Amniotic stem cell (primary cell): ENCODE measurements at places on chromosomes 5 and 9.

- no peak for DNase-seq
Measured at GRCh38 chr5:27191786-27192510, 153.6 kb upstream of the CDH9 start.

- DNase-seq = no peak
Measured at GRCh38 chr5:14261235-14261634, 118.1 kb downstream of the TRIO start.

DNA sequence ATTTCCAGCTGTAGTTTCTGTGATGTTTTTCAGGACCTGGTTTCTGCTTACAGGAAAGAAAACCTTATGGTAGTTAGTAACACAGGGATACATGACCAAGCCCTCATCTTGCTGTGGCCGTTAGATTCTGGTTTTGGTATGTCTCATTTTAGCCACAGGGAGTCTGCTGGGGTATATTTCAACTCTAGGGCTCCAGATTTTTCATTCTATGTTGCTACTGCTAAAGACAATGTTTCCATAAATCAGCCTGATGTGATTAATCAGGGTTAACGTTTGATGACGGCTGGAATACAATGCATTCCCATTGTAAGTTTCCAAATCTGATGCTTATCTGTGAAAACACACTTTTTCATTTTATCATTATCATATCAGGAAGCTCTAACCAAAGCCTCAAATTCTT, 48.2 kb downstream of the P4HA2 start:
- DNase-seq = no peak

- no peak for DNase-seq
Measured at GRCh38 chr9:137417161-137418021, 5.6 kb downstream of the EXD3 start.

- DNase-seq = no peak
Measured at GRCh38 chr9:99954819-99955218, 48.4 kb downstream of the STX17 start.

DNA sequence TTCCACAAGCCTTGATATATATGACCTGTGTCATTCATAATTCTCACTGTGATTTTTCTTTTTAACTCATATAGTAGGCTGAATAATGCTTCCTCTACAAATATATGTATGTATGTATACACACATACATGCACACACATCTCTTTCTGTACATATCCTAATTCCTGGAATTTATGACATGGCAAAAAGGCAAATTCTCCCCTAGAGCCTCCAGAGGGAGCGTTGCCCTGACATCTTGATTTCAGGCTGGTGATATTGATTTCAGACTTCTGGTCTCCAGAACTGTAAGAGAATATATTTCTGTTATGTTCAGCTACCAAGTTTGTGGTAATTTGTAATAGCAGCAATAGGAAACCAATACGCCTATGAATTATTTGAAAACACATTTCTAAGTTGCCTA, 166.6 kb upstream of the GAS1 start:
- no peak for DNase-seq

- DNase-seq = no peak
Measured at GRCh38 chr5:178582291-178582690, 7.9 kb downstream of the COL23A1 start.

- no peak for DNase-seq
Measured at GRCh38 chr5:176497852-176498251, 39.4 kb downstream of the RNF44 start.

DNA sequence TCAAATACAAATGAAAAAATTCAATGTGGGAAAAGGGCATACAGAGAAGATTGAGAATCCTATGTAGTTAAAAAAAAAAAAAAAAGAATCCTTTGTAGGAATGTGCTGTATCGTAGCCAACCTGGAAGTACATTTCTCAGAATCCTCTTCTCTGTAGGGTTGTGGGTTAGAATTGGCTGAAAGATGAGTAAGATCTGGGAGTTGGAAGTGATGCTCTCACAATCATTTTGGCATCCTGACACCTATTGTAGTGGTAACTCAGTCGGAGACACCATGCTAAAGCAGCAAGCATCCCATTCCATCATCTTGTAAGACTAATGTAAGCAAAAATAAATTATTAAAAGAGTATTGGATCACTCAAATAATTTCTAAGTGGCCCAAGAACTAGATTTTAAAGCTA, 30.6 kb downstream of the MRPL22 start:
- DNase-seq = no peak

DNA sequence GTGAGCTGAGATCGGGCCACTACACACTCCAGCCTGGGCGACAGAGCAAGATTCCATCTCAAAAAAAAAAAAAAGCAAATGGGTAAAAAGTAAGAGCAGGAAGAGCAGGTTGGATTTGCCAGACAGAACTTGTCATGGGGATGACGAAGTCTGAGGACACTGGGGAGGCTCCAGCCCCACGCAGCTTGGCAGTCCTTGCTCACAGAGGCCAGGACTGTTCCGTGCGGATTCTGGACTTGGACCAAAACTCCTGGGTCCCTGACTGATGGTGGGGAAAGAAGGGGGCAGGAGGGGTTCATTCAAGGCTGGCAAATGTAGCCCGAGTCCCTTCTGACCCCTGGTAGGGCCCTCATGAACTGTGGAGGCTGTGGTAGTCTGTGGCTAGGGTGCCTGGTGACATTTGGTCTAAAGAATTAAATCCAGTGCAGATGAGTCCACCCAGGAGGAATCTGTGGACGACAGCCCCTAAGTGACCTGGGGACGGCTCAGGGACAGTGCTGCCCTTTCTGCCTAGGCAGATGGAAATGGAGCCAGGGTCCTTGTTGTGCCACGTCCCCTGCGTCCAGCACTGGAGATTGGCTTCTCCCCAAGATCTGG, 3.1 kb downstream of the FGD3 start:
- DNase-seq = no peak

- peak; percentile 33 for DNase-seq
Measured at GRCh38 chr9:116860509-116861120, 173.5 kb downstream of the TRIM32 start.

DNA sequence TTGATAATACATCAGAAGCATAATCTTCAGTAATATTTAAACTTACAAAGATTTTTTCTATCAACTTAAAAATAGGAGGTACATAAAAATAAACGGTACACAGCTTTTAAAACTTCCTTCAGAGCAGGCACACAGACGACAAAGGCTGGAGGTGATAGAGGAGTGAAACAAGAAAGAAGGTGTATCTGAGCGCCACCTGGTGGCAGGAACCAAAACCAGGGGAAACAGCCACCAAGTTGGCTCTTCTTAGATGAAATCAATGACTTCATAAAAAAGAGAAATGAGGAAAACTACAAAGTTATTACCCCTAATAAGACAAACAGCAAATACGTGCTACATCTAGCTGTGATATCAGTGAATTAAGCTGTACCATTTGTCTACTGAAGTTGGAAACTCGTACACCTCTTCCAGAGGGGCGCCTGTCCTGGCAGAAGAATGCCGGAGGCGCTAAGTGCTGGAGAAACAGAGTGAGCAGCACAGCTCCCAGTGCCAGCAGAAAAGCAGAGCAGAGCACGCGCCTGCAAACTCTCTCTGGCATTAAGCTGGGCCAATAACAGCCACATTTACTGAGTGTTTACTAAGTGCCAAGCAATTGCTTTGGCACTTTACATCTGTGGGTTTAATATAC, 85.9 kb downstream of the SETX start:
- peak; percentile 2 for DNase-seq

GRCh38 chr5:66850354-66851075, 254.3 kb downstream of the MAST4 start:
- DNase-seq = no peak
